ENCODE measurements at places on chromosomes 13 and 19. TPM values are rescaled to one million over a fixed set of nuclear protein-coding genes. Genes with fewer than 3 reads are reported as not detected.

FXYD7 gene
- total RNA-seq, result 5.3 TPM

COL5A3 gene
- 0.08 TPM for total RNA-seq

ZNF837 gene
- 3.5 TPM for total RNA-seq

FCER2 gene
- total RNA-seq, result 0.26 TPM

STARD13 gene
- total RNA-seq, result 0.33 TPM

ZNF17 gene
- total RNA-seq, result 24.9 TPM

NAPSA gene
- total RNA-seq, result 4.8 TPM

- no peak overlapping the region for H3K4me3 ChIP-seq
- H3K27ac ChIP-seq, result no peak overlapping the region
- H3K4me1 ChIP-seq, result peaks cover 12% of the 10 kb centered on the region
Measured at GRCh38 chr13:113483504-113484293, 6.8 kb downstream of the DCUN1D2 start.

DNA sequence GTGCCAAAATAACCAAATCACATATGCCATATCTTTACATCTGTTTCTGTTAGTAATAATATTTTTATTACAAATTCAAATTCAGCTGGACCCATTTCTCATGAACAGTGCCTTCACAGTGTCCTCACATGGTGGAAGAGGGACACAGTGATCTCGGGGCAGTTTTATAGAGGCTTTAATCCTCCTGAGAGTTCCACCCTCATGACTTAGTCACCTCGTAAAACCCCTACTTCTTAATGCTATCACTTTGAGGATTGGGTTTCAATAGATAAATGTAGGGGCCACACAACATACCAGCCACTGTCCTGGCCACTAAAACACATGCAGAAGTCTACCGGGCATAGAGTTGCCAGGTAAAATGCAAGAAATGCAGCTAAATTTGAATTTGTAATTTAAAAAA is 201.5 kb downstream of the MYO16 start:
- DNase-seq, result no peak
- no peaks in the 10 kb centered on the region for H3K4me1 ChIP-seq
- H3K27me3 ChIP-seq, result no peaks in the 10 kb centered on the region
- H3K4me3 ChIP-seq, result no peak overlapping the region
- no peak overlapping the region for H3K27ac ChIP-seq
- no peaks in the 10 kb centered on the region for H3K36me3 ChIP-seq

- H3K27me3 ChIP-seq, result no peaks in the 10 kb centered on the region
- DNase-seq, result no peak
- H3K4me1 ChIP-seq, result no peaks in the 10 kb centered on the region
- no peaks in the 10 kb centered on the region for H3K36me3 ChIP-seq
- no peak overlapping the region for H3K4me3 ChIP-seq
Measured at GRCh38 chr19:47901370-47901769, 15.3 kb upstream of the SULT2A1 start.

DNA sequence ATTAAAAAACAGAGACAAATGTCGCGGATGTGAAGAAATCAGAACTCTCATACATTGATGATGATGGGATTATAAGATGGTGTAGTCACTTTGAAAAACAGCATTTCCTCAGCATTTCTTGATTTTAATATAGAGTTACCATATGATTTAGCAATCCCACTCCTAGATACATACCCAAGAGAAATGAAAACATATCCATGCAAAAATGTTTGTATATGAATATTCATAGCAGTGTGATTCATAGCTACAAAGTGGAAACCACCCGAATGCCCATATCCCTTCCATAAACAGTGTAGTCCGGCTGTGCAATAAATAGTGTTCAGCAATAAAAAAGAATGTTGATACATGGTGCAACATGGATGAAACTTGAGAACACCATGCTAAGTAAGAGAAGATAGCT is 44.6 kb downstream of the DPY19L3 start:
- no peak overlapping the region for H3K4me3 ChIP-seq
- H3K27ac ChIP-seq, result peak overlapping the region; percentile 62
- peaks cover 2% of the 10 kb centered on the region for H3K36me3 ChIP-seq

- H3K36me3 ChIP-seq, result no peaks in the 10 kb centered on the region
- H3K27me3 ChIP-seq, result no peaks in the 10 kb centered on the region
- DNase-seq, result no peak
- H3K4me1 ChIP-seq, result peaks cover 14% of the 10 kb centered on the region
Measured at GRCh38 chr13:22161871-22162270, 491.0 kb downstream of the FGF9 start.

- peaks cover 17% of the 10 kb centered on the region for H3K27me3 ChIP-seq
- no peaks in the 10 kb centered on the region for H3K36me3 ChIP-seq
- H3K4me3 ChIP-seq, result no peak overlapping the region
- peaks cover 24% of the 10 kb centered on the region for H3K4me1 ChIP-seq
Measured at GRCh38 chr19:51158474-51159129, 16.5 kb downstream of the SIGLEC7 start.

DNA sequence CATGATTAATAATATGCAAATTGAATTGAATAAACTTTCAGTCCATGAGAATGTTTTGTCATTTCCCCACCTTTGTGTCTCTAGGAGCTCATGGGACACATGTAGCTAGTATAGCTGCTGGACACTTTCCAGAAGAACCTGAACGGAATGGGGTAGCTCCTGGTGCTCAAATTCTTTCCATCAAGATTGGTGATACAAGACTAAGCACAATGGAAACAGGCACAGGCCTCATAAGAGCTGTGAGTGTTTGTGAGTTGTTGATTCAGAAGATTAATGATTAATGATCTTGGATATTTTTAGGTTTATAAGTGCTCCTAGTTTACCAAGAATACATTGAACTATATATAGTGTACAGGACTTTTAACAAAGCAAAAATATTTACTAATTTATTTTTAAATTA is 30.1 kb downstream of the TPP2 start:
- H3K27ac ChIP-seq, result no peak overlapping the region
- no peak overlapping the region for H3K4me3 ChIP-seq
- H3K4me1 ChIP-seq, result no peaks in the 10 kb centered on the region

GRCh38 chr19:5628461-5628860 is 5.6 kb downstream of the SAFB start:
- no peak for DNase-seq
- no peaks in the 10 kb centered on the region for H3K27me3 ChIP-seq
- H3K4me3 ChIP-seq, result peak overlapping the region; percentile 11
- peaks cover 37% of the 10 kb centered on the region for H3K36me3 ChIP-seq

GRCh38 chr13:33186861-33187291 is 98.7 kb downstream of the STARD13 start:
- DNase-seq, result no peak
- no peak overlapping the region for H3K4me3 ChIP-seq

DNA sequence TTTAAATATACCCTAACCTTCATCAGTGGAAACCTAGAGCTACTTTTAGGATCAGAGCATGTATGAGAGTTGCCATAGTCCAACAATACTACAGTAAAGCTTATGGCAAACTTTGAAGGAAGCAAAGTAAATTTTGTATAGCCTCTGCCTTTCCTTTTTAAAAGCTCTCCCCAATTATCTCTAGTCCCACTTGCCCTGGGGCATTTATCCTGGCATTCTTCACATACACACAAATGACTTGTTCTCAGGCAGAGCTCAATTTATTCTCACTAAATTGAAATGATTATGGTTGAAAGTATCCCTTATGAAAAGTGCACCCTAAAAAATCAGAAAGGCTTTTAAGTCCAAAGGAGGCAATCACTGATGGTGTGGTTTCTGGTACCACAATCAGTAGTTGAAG is 94.1 kb upstream of the UFM1 start:
- no peak overlapping the region for H3K27ac ChIP-seq
- no peaks in the 10 kb centered on the region for H3K27me3 ChIP-seq
- no peaks in the 10 kb centered on the region for H3K36me3 ChIP-seq
- no peak for DNase-seq
- H3K4me1 ChIP-seq, result no peaks in the 10 kb centered on the region

DNA sequence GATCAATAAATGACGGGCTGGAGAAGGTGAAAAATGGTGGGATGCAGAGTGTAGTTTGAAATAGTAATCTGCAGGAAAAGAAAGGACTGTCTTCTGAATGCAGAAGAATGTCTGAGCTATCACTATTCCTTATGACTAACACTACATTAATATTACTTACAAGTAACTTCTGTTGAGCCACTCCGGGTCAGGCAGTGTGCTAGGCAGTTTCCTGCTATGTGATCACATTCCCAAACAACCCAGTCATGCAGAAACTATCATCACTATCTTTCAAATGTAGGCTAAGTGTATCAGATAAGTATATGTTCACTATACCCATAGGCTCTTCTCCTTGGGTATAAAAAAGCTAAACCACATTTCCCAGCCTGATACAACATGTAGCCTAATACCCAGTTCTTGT is 6.6 kb downstream of the ZNF599 start:
- no peak for DNase-seq
- H3K27ac ChIP-seq, result no peak overlapping the region

- peaks cover 22% of the 10 kb centered on the region for H3K4me1 ChIP-seq
- peaks cover 4% of the 10 kb centered on the region for H3K36me3 ChIP-seq
- H3K27ac ChIP-seq, result peak overlapping the region; percentile 88
- no peak for DNase-seq
- no peaks in the 10 kb centered on the region for H3K27me3 ChIP-seq
- peak overlapping the region; percentile 95 for H3K4me3 ChIP-seq
Measured at GRCh38 chr19:35776102-35776788, 881 bp downstream of the ARHGAP33 start.

DNA sequence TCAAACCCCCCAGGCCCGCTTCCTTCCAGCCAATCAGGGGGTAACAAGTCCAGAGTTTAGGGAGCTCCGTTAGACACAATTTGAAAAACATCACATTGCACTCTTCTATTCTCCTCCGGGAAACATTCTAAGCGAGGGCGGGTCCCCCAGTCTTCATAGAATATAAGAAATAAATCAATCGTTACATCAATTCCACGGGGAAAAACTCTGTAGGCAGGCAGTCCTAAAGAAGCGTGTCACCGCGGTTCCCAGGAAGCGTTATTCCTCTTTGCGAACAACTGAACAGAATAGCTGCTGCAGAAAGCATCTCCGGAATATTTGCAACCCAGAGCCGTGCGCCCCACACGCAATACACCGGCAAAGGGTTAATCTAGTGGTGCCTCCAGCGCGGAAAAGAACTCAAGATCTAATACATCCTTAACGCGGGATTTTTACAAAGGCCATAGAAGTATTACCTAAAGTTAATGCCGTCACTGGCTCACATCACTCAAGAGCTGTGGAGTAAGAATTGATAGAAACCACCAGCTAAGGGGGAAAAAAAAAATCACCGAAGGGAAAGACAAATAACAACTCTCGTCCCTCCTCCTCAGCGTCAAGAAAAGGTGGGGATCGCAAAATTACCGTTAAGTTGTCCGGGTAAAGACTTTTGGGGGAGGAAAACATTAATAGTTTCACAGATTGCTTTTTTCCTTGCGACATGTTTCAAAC is 65.1 kb downstream of the KCNRG start:
- peak overlapping the region; percentile 100 for H3K4me3 ChIP-seq
- no peaks in the 10 kb centered on the region for H3K27me3 ChIP-seq
- peak overlapping the region; percentile 100 for H3K27ac ChIP-seq
- peaks cover 34% of the 10 kb centered on the region for H3K4me1 ChIP-seq

- DNase-seq, result no peak
- H3K4me3 ChIP-seq, result no peak overlapping the region
- H3K36me3 ChIP-seq, result no peaks in the 10 kb centered on the region
Measured at GRCh38 chr13:44471686-44472085, 98.1 kb downstream of the SERP2 start.

GRCh38 chr13:79501538-79502232 is 20.7 kb downstream of the NDFIP2 start:
- no peak overlapping the region for H3K27ac ChIP-seq
- peaks cover 40% of the 10 kb centered on the region for H3K36me3 ChIP-seq
- H3K4me3 ChIP-seq, result no peak overlapping the region

DNA sequence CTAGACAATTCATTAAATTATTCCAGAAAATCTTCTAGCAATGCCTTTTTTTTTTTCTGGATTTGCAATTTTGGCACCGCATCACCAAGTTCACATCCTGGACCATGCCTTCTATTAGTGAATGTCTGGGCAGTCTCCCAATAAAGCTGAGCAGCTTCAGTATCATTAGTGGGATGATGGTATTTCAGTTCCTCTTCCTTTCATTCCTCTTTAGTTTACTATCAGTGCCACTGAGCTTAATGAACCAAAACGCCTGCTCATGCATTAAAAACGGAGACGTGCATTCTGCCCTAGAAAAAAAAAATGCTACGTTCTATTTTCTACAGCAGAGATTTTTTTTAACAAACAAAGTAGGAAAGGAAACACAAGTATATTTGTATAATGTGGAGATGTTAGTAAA is 343.0 kb downstream of the PCDH9 start:
- DNase-seq, result no peak
- H3K4me3 ChIP-seq, result no peak overlapping the region
- no peaks in the 10 kb centered on the region for H3K4me1 ChIP-seq
- no peak overlapping the region for H3K27ac ChIP-seq
- no peaks in the 10 kb centered on the region for H3K36me3 ChIP-seq

DNA sequence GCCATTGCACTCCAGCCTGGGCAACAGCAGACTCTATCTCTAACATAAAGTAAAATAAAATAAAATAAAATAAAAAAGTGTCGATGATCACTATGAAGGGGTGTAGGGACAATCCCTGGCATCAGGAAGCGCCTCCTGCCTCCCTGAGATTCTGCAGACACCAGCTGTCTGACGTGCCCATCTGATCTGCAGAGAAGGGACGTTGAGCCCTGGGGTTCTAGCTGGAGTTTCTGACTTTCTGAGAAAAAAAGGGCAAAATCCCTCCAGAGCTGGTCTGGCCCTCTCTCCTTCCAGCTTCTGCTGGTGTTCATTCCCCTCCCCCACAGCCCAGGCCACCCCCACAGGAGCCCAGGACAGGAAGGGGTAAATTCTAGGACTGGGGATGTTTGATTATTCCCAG is 2.4 kb upstream of the ADGRE5 start:
- H3K27me3 ChIP-seq, result no peaks in the 10 kb centered on the region
- peaks cover 16% of the 10 kb centered on the region for H3K36me3 ChIP-seq
- no peak for DNase-seq
- H3K4me3 ChIP-seq, result no peak overlapping the region
- H3K27ac ChIP-seq, result peak overlapping the region; percentile 57

GRCh38 chr13:46321494-46322225 is 65.4 kb downstream of the RUBCNL start:
- peak overlapping the region; percentile 87 for H3K27ac ChIP-seq
- peaks cover 1% of the 10 kb centered on the region for H3K36me3 ChIP-seq
- H3K4me1 ChIP-seq, result peaks cover 21% of the 10 kb centered on the region
- peak overlapping the region; percentile 76 for H3K4me3 ChIP-seq

GRCh38 chr19:18995804-18996241 is 37.5 kb downstream of the SUGP2 start:
- no peak overlapping the region for H3K4me3 ChIP-seq
- no peak overlapping the region for H3K27ac ChIP-seq
- no peaks in the 10 kb centered on the region for H3K27me3 ChIP-seq
- H3K4me1 ChIP-seq, result peaks cover 22% of the 10 kb centered on the region
- H3K36me3 ChIP-seq, result peaks cover 15% of the 10 kb centered on the region

GRCh38 chr13:86906127-86906874 is 764.9 kb upstream of the SLITRK5 start:
- no peaks in the 10 kb centered on the region for H3K27me3 ChIP-seq
- no peak overlapping the region for H3K4me3 ChIP-seq
- DNase-seq, result no peak
- no peaks in the 10 kb centered on the region for H3K36me3 ChIP-seq
- H3K27ac ChIP-seq, result no peak overlapping the region

DNA sequence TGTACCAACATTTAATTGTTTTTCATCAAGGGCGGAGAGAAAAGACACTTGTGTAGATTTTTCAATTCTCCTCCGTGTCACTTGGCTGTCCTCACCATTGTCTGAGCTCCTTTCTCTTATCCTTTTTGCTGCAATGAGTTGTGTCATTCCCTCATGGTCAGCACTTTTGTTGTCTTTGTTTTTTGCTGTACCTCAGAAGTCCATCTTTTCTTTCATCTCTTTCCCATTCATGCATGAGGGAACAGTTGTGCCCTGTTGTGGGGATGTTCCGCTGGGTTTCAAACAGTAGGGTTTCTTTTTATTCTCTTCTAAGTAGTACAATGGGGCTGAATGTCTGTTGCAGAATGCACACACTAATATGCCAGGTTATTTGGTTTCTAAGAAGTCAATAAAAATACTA is 222.6 kb downstream of the TM9SF2 start:
- DNase-seq, result no peak
- H3K27ac ChIP-seq, result no peak overlapping the region
- no peak overlapping the region for H3K4me3 ChIP-seq
- H3K36me3 ChIP-seq, result no peaks in the 10 kb centered on the region
- peaks cover 2% of the 10 kb centered on the region for H3K4me1 ChIP-seq
- H3K27me3 ChIP-seq, result peaks cover 2% of the 10 kb centered on the region

Measured in activated naive CD8-positive, alpha-beta T cell treated with anti-CD3 and anti-CD28 coated beads, Interleukin-2, amount 10 ng/mL, durations not matched to agents 7 days and 5 days (primary cell).